ENCODE measurements at places on chromosomes 12 and 14.
A peak's percentile ranks its signal among the peaks of the same experiment; 100 is the strongest.

- DNase-seq = peak; percentile 21
Measured at GRCh38 chr12:240566-240965, 22.1 kb downstream of the SLC6A13 start.

GRCh38 chr14:29320286-29320685 is 553.7 kb downstream of the FOXG1 start:
- no peak for DNase-seq

DNA sequence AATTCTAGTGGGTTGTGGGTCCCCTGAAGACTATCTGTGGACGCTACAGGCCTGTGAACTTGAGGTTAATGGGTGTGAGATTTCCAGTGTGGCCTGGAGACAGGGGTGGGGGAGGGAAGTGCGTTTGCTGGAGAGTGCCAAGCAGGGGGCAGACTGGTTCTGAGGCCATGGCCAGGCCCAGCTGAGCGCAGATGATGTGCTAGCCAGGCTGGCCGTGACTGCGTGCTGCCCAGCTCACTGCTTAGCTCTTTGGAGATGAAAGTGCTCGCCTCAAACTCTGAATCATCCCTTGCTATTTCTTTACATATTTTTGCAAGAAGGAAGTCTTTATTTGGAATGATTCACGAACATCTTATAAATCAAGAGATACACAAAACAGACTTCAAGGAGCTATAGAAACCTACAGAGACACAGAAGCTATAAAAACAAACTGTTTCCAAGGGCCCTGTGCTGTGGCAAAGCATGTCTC is 75.2 kb upstream of the PLEKHG3 start:
- no peak for DNase-seq

GRCh38 chr12:123139926-123140675 is 10.8 kb downstream of the PITPNM2 start:
- peak; percentile 50 for DNase-seq

DNA sequence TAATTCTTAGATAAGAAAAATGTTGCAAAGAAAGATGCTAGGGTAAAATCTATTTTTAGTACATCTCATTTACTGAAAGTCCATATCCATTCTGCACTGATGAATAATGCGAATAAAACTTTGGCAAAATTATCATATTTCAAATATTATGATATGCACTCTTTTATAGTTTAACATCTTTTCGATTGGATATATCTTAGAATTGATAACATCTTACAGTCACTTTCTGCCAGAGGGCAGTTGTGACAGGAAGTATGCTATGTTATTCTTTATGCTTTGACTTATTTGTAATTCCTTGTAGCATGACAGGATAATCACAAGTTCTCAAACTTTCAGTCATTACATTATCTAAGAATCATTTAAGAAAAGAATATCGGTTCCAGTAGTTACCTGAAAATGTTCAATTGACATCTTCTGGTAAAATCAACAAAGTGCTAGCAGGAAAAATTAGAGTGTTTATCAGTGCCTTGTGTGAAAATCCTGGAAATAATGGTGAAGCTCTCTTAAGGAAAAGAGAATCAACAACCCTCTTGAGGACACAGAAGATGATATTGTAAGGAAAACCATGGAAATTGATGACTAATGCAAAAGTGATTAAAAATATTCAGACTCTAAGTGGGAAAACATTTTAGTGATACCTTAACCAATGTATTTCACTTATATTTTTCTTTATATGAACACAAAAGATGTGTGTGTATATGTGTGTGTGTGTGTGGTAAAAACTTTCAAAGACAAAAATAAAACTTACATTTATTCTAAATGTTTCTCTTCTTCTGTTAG is 95.5 kb downstream of the SLC6A15 start:
- DNase-seq = no peak

DNA sequence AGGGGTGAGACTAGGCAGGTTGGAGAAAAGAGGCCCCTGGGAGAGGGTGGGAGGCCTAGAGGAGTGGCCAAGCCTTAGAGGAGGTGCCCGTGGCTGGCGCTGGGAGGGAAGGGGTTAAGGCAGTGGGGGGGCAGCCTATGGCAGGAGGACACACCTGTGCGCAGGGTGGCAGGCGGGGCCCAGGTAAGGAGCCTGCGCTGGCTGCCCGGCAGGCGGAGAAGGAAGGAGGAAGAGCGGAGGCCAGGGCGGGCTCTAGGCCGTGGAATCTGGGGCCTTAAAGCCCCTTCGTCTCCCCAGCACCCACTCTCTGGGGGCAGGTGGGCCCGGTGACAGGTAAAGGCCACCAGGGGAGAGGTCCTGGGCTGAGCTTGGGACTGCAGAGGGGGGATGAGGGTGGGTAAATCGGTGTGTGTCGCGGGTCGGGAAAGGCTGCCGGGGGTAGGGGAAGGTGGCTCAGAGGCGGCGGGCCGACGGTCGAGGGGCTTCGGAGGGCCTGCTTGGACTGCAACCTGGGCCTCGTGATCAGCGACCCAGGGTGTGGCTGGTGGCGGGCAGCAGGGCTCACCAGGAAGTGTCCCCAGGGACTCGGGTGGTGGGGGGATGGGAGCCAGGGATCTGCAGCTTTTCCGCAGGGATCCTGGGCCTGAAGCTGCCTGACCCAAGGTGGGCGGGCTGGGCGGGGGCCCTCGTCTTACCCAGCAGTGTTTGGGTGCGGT is 7.3 kb downstream of the PHB2 start:
- DNase-seq = peak; percentile 83

DNA sequence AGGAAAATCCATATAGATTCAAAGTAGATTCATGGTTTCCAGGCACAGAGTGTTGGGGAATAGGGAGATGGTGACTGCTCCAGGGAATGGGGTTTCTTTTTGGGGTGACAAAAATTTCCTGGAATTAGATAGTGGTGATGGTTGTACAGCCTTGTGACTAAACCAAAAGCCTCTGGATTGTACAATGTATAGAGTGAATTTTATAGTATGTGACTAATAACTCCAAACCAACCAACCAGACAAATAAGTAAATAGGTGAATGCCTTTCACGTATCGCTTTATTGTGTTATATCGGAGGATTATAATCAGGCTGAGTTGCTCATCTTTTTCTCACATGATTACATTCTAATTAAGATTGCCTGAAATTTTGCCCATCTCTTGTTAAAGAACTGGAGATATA is 24.6 kb upstream of the PPFIBP1 start:
- DNase-seq = no peak

DNA sequence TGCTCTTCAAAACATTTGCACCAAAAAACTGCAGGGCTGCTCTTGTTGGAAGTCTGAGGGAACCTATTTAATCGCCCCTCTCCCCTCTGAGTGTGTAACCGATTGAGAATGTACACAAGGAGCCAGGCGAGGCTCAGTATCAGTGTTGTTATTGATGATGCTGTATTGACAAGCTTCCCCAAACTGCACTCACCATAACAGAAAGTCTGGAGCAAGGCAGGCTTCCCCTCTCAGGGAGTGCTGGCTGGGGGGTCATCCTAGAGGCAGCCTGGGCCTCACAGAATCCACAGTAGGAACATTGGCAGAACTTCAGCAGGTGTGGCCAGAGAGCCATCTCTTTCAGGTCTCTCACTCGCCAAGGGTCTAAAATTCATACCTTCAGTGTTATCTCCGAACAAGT is 58.1 kb upstream of the TUNAR start:
- no peak for DNase-seq

DNA sequence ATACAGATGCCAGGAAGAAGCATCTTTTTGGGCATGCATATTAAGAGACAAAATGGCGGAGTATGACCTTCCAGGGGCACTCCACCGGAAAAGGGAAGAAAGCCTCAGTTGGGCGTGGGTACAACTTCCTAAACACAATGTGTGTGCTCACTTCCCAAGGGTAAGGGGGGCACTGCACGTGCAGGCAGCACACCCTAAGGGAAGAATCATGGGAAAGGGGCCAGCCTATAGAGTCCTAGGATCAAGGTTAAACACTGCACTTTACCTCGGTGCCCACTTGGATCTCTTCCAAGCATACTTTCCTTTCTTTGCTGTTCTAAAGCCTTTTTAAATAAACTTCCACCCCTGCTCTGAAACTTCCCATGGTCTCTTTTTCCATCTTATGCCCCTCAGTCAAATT is 14.8 kb downstream of the OR6J1 start:
- no peak for DNase-seq

DNA sequence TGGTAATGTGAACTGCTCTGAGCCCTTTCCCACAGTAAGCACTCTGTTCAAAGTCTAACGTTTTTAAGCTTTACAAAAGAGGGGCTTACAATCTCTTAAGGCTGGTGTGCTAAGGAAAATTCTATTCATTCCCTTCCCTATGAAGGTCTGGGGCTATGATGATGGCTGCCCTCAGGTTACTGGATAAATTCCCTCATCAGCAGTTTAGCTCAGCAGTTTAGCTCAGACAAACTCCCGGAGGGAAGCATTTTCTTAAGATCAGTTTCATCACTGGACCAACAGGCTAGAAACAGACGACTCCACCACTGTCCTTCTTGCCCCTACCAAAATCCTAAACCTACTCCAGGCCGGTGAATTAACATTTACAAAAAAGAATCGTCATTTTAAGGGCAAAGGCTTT is 19.1 kb downstream of the ERP29 start:
- DNase-seq = no peak

DNA sequence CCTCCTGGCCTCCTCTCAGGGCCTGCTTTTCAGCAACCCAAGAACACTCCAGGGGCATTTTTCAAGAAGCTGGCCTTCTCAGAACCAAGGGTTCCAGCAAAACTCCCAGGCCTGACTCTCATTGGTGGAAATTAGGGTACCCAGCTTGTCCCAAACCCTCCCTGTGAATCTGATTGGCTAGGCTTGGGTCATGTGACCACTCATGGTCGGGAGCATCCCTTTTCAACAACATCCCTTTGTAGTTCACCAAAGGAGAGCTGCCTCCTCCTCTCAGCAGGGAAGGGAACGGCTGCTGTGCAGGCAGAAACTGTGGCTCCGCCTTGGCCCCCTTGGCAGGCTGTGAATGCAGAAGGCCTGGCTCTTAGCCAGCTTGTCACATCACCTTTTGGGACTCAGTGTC is 94.5 kb downstream of the AACS start:
- DNase-seq = no peak

DNA sequence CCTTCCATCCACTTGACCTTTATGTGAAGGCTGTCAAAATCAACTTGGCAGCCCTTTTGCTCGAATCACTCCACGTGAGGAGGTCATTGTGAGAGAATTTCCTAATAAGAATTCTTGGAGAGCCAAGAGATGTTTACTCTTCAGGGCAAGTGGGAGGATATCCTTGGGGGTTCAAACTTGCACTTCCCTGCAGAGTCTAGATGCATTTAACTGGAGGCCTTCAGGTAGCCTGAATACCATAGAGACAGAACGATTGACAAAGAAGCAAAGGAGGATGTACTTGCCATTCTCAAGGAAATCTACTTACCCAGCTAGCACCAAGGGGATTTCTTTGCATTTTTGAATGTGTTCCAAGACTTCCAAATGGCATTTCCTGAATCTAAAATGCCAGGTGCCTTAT is 1702.6 kb upstream of the FLRT2 start:
- DNase-seq = no peak

DNA sequence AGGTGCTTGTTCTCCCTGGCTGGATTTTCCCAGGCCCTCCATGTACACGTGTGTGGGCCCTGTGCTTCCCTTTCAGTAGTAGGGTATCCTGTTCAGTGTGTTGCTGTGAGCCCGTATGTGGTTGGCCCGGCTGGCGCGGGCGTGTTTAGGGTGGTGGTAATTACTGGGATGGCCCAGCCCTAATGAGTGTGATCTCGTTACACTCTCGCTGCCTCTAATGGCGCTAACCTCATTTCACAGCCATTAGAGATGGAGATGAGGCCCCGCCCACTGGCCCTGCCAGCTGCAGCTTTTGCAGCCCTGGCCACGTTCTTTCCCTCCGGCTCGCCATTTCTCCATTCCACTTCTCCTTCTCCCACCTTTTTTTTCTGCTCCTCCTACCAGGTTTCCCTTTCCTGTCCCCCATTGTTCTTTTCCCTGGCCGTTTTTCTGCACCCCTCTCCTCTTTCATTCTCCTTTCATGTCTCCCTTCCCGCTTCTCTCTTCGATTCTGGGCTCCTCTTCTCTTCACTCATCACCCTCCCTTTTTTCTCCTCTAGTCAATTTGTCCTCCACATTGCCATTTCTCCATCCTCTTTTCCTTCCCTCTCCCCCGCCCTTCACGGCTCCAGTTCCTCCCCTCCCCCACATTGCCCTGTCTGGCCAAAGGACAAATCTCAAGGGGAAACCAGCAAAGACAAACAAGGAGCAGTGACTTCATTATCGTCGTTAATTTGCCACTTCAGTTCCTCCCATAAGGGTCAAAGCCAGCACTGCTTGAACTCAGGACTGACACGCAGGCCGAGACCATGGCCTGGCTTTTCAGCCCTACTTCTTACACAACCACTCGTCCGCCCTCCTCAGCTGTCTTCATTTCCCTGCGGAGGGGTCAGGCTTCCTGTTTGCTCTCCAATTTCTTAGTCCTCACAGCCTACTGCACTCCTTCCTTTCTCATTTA is 6.8 kb downstream of the ZFHX2 start:
- DNase-seq = no peak

DNA sequence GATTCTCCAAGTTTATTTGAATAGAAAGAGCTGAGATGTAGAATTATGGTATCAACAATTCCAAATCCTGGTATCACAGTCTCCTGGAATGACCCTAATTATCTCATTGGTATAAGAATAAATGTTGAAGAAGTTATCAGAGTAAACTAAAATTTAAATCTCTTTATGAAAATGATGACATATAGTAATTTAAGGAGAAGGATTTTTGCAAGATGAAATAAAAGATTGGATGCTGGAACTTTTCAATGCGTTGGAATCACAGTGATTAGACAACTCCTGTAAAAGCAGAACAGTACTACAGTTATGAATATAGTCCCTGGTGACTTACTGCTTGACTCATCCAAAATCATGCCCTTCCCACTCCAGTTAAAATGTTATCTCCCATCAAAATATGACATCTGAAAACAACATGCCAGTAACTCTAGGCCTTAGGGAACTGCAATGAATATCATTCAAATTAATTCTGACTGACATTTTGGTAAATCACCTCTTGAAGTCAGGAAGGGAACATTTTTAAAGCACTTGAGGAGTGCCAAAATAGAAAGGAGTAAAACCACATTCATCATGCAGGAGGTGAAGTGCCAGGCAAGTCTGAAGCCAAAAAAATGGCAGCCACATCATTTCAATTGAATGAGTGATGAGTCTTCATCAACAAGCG is 197.8 kb upstream of the PRKD1 start:
- no peak for DNase-seq

- DNase-seq = no peak
Measured at GRCh38 chr12:95622879-95623278, 71.6 kb upstream of the USP44 start.

DNA sequence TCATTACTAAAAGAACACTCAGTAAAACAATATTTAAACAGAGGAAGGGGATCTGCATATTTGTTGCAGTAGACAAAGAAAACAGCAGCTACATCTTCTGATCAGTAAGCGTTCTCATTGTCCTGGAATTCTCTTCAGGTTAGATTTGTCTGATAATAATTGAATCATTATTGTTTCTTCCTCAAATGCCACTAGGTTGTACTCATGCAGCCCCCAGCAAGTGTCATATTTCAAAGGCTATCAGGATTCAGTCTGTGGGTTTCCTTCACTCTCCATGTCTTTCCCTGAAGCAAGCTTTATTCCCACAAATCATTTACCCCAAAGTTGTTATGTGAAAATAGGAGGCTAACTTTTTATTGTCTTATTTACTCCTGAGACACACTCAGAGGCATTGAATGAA is 14.7 kb downstream of the PIK3C2G start:
- no peak for DNase-seq

GRCh38 chr14:55333711-55334485 is 62.7 kb downstream of the FBXO34 start:
- no peak for DNase-seq
